ENCODE measurements at places on chromosomes 3 and 15.

DNA sequence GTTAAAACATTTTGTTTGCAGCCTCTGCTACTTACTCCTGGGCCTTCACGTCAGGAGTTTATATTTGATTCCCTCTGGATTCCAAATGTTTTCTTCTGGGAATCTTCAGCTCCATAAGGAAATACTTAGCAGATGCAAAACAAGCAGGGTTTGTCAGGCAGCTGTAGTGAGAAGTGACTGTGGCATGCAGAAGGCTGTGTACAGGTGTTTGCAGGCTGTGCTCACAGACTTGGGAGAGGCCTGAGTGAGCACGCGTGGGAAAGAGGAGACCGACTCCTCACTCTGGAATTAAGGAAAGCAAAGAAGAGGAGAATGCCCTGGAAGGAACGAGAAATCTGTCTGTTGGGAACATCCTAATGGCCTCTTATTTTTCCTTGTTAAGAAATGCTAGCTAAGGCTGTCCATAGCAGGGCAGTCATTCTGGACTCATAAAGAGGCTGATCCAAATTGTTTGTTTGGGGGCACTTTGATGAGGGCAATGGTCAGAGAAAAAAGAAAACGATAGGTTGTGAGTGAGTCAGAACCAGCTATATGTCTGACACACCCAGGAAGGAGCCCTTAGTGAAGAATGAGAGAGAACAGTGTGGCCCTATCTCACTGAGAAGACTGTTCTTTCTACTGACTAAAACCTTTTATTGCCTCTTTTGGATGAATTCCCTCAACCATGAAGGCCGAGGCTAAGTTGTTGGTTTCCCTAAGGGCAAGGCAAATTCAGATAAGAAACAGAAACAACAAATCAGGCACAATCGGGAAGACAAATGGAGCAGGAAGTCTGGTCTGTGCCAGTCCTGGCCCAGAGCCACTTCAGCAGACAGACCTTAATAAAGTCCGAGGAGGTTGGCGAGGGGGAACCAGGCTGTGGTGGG is 82.6 kb downstream of the TGFBR2 start:
- no peak for DNase-seq

DNA sequence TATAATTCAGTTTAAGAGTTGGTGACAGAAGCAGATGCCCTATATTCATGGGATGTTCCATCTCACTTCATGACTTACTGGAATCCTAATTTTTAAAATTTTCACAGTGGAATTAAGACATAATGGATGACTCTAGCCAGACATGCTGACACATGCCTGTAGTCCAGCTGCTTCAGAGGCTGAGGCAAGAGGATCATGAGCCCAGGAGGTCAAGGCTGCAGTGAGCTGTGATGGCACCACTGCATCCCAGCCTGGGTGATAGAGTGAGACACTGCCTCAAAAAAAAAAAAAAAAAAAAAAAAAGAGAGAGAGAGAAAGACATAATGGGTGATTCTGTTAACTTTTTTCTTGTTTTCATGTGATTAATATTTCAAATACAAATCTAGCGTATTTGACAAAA is 123.6 kb downstream of the KLHL25 start:
- no peak for DNase-seq

DNA sequence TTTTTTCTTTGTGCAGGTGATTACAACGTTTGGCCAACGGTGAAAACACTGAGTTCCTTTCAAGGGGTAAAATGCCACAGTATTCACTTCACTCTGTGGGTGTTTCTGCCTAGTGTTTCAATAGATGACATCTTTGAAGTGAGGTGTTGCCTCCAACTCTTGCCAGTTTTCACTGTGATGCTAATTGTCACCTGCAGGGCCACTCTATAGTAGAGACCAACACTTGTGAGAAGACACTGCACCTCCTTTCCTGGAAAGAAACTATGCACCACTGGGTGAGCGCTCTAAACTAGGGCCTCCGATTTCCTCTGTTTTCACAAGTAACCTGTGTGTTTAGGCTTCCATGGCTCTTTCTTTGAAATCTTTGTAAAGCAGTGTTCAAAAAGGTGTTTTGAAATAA is 98.3 kb downstream of the THRB start:
- DNase-seq: no peak

- DNase-seq: no peak
These were observed 13.1 kb downstream of the CHDH start for GRCh38 chr3:53833053-53833645.

GRCh38 chr15:42549032-42549491 is 424 bp downstream of the HAUS2 start:
- no peak for DNase-seq

DNA sequence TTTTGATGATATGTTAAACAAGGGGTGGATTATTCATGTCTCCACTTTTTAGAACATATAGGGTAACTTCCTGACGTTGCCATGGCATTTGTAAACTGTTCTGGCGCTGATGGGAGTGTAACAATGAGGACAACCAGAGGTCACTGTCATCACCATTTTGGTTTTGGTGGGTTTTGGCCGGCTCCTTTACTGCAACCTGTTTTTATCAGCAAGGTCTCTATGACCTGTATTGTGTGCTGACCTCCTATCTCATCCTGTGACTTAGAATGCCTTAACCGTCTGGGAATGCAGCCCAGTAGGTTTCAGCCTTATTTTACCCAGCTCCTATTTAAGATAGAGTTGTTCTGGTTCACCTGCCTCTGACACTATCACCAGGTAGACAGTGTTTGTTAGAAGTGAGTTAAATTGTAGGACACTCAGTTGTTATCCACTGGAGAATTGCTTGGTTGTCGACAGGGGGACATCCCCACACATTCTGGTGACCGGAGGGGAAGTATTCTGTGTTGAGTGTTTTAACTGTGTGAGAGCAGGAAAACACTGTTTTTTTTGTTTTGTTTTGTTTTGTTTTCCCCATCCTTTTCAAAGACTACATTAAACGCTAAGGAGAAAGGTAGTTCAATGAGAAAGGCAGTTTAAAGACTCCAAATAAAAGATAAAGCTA is 36.9 kb upstream of the SKIL start:
- no peak for DNase-seq

GRCh38 chr15:79192462-79193036 is 90.0 kb upstream of the ANKRD34C start:
- no peak for DNase-seq

GRCh38 chr3:115851571-115851970 is 228.3 kb downstream of the GAP43 start:
- DNase-seq: no peak

GRCh38 chr15:85618956-85619491 is 175.7 kb downstream of the KLHL25 start:
- DNase-seq: peak; percentile 52

DNA sequence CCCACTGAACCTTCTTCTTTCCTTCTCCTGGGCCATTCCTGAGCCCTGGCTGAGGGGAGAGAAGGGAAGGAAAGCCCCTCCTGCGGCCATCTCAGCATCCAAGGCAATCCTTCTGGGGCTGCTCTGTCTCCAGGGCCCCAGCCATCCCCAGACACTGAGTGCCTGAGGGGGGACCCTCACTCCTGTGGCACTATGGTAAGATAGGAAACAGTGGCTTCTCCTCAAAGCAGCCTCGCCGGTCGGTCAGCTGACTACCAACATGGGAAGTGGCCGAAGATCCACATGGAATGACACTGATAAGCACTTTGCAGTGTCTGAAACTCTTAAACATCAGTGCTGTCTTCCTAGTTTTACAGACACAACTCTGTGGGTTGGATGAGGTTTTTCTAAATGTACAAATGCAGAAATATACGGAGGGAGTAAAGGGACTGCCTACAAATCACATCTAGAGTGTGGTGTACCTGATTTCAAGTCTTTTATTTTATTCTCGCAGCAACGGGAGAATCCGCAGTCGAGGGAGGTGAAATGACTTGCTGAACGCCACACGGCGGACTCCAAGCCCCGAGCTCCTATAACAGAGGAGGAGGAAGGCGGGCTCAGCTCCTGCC is 973 bp upstream of the ITPKA start:
- no peak for DNase-seq

- DNase-seq: no peak
These were observed 62.9 kb upstream of the ZBTB38 start for GRCh38 chr3:141305436-141305835.

DNA sequence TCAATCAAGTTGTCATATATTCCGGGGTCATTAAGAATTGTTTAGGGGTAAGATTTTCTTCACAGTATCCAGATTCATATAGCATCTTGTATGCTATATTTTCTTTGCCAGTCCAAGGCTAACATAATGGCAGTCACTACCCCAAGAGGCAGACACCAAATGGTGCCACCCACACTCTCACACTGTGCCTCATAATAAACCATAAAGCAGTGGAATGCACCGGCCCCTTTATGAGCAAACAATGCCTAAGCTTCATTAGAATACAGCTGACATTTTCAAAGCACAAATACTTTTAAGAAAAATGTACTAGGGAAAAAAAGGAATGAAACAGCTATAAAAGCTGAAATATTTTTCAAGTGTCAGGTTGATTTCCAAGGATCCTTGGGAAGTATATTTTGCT is 121.6 kb downstream of the TFDP2 start:
- DNase-seq: no peak

GRCh38 chr3:159265705-159266104 is 463.9 kb downstream of the MFSD1 start:
- DNase-seq: no peak

GRCh38 chr15:83057696-83058376 is 9.2 kb downstream of the BTBD1 start:
- no peak for DNase-seq

GRCh38 chr3:114374433-114374990 is 80.7 kb downstream of the TIGIT start:
- no peak for DNase-seq

GRCh38 chr15:84858231-84858630 is 26.2 kb upstream of the SLC28A1 start:
- no peak for DNase-seq

DNA sequence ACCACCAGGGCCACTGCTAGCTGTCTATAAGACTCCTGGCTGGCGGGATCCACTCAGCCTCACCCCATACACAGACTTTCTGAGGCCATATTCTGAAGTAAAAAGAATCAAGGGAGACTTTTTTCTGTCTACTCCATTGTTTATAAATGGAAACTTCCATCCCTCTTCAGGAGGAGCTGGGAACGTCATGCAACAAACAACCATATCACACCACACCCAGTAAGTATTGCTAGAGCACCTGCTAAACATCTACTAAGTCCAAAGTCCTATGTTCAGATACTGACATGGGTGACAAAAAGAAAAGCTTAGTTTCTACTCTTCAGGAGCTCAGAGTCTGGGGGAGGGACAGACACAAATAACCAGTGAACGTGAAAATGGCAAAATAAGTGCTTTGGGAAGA is 324.8 kb upstream of the ONECUT1 start:
- DNase-seq: no peak

GRCh38 chr15:99925661-99926461 is 192.6 kb upstream of the LYSMD4 start:
- DNase-seq: peak; percentile 41

- no peak for DNase-seq
These were observed 129.9 kb upstream of the OSTN start for GRCh38 chr3:191068946-191069813.

DNA sequence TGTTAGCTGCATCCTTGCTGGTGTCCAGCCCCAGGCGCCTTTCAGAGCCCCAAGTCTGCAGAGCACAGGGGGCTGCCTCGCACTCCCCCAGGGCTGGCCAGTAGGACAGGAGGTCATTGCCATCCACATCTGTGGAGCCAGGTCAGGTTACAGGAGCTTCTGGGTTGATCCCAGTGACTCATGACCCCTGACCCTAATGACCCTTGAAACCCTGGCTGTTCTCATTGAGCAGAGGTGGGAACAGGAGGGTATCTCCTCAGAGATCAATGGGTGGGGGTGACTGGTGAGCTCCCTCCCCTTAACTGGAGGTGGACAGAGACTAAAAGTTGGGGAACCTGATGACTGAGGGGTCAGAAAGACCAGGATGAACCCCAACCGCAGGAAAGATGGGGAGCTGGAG is 6.1 kb upstream of the SLC26A6 start:
- no peak for DNase-seq

- DNase-seq: no peak
These were observed 6.9 kb upstream of the TBC1D2B start for GRCh38 chr15:78084449-78084750.

- DNase-seq: no peak
These were observed 442.9 kb downstream of the MCTP2 start for GRCh38 chr15:94674296-94674695.

GRCh38 chr15:58292751-58293175 is 139.0 kb upstream of the LIPC start:
- DNase-seq: no peak

GRCh38 chr3:47016086-47016933 is 36.8 kb downstream of the NBEAL2 start:
- no peak for DNase-seq

DNA sequence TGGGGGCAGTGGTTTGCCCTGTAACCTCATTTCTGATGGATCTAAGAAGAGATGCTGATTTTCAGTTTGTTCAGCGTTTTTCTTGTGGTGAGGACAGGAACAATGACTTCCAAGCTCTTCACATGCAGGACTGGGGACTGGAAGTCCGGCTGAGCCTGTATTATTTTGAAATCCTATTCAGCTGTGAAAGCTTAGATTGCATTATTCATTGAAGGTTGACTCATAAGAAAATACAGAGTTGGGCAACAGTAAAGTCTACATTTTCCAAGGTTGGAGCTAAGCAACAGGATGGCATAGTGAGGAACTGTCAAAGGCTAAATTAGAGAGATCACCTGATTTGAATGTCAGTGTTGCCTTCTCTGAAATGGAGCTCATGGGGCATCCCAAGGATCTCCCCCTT is 230.9 kb upstream of the FEZF2 start:
- DNase-seq: no peak

- no peak for DNase-seq
These were observed 517.6 kb upstream of the SUCLG2 start for GRCh38 chr3:68172039-68172438.

DNA sequence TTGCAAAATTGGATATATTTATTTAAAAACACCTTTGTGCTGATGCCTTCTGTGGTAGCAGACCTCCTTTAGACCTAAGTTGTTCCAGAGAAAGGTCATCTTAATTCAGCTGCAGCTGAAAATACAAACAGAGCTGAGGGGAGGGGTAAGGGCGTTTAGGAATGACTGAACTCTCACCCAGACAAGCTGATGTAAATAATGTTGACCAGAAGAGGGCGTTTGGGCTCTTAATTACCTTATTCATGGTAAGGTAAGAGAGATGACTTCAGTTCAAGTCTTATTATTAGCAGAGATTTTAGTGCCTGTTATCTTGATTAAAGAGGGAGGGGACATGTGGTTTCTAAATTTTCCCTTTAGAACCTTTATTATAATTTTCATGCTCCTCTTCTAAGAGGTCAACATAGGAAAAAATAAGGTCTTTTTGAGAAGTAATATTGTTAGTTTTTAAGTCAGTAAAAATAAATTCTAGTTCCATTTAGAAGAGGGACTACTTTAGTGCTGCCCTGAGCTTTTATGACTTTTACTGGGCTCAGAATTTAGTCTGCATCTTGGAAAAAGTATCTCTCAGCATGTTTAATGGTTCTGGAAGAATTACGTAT is 46.3 kb downstream of the GPR171 start:
- no peak for DNase-seq

- DNase-seq: no peak
These were observed 687 bp downstream of the GPR176 start for GRCh38 chr15:39919411-39919747.
